Inflammatory macrophage (primary cell): ENCODE measurements at places on chromosomes 13 and 19.

GRCh38 chr19:660793-661426 lies 2.1 kb downstream of the RNF126 start:
- peak; percentile 29 for DNase-seq

DNA sequence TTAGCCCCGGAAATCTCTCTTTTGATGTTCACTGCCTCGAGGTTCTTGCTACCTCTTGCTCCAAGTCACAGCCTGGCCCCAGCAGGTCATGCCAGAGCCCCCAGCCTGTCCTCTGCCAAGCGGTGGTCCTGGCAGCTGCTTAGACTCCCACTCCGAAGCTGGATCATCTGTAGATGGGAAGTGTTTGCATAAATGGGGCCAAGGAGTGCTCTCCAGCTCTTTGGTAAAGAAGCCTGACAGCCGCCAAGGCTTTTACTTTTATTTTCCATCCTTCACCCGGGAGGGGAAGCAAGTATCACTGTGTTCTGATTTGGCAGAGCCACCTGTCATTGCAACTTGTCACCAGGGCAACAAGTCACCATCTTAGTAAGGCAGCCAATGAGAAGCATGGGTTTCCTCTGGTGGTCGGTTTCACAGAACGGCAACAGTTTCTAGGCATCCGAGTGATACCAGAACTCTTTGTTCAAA lies 10.6 kb upstream of the RETN start:
- DNase-seq = peak; percentile 61

DNA sequence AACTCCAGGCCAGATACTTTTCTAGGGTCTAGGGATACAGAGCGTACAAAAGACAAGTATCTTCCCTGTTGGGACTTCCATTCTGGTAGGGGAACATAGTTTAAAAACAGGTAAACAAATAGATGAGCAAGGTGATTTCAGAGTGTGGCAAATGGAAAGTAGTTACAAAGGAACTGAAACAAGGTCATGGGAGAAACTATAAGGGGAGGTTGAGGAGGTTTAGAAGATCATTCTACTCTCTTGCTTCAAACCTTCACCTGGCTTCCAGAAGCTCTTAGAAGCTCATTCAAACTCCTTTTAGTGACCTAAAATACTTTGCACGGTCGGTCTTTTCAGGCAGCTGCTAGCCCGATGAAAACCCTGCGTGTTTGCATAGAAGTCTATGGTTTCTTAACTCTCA lies 9.1 kb downstream of the FFAR2 start:
- DNase-seq = no peak

DNA sequence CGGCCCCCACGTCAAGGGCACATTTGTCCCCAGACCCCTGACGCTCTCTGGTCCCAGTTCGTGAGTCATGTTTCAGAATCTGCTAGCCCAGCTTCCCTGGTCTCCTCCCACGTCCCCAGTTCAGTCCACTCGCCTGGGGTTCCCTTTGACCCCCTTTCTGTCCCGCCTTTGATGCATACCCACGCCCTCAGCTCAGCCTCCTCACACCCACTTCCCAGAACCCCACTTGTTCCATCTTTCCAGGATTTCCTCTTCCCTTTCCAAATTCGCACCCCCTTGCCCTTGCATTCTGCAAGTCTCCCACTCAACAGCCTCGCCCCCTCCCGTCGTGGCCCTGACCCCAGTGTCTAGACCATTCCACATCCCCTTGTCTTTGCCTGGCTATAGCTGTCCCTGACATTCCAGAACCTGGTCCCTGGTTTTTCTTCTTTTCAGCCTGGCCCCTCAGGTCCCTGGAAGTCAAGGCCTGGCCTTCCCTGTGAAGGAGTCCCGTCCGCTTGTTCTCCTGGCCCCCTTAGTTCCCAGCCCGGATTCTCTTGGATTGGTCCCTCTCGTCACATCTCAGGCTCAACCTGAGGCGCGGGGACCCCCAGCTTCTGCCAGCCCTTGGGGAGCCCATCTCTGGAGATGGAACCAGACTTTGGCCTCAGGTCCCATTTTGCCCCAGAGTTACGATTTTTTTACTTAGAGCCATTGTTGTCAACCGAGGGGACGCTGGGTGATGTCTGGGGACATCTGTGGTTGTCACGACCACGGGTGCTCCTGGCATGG lies 1.3 kb downstream of the NCLN start:
- DNase-seq = peak; percentile 44

DNA sequence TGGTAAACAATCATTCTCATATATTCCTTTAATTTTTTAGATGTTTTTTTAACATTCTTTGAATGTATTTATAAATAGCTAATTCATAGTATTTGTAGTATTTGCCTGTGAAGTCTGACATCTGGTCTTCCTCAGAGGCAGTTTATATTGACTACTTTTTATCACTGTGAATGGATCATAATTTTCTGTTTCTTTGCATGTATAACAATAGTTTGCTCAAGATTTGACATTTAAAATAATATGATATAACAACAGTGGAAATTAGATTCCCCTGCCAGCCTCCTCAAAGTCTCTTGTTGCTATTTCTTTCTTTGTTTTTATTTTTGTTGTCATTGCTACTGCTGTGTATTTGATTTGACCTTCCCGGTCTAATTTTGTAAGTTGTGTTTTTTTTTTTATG lies 297.0 kb upstream of the PCDH20 start:
- DNase-seq = no peak
